Posterior cingulate gyrus (tissue), 11 donors: ENCODE measurements at places on chromosomes 6 and 20.
A peak's percentile ranks its signal among the peaks of the same experiment; 100 is the strongest.

DNA sequence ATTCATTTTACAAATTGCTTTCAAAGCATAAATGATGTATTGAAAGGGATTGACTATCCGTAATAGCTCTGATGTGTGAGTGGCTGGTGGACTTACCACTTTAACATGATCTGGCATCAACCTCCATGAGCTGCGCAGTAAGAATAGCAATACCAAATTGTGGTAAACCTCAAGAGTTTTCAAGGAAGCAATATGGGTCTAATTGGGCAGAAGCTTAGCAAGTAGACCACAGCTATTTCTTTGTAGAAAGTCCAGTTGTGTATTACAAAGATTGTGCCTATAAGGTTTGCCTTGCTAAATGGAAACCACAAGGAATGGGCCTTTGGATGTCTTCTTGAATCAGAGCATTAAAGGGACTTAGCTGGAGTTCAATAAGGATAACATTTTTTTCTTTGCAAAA is 736.6 kb downstream of the KIF16B start:
- DNase-seq, result no peak

DNA sequence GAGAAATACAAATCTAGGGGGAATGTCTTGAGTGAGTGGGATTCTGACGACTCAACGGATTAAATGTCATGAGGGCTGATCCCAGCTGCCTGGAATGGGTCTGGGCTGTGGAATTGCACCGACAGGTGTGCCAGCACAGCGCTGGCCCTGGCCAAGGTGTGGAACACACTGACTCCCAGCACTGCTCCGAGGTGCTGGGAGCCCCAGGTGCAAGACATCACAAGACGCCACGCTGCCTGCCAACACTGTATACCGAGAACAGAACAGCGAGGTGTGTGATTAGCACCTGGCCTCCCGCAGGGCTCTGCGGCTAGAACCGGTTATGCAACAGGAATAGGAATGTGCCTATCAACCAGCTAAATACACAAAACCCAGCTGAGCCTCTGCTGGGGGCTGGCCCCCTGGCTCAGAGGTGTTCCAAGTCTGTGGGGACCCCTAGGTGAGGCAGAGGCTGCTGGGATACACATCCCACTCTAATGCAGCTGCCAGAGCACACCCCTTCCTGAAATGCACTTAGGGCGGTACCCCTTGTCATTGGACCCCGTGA is 24.8 kb upstream of the APMAP start:
- DNase-seq, result peak; percentile 2

- no peak for DNase-seq
Observed at GRCh38 chr6:151452750-151453427, 963 bp upstream of the RMND1 start.

DNA sequence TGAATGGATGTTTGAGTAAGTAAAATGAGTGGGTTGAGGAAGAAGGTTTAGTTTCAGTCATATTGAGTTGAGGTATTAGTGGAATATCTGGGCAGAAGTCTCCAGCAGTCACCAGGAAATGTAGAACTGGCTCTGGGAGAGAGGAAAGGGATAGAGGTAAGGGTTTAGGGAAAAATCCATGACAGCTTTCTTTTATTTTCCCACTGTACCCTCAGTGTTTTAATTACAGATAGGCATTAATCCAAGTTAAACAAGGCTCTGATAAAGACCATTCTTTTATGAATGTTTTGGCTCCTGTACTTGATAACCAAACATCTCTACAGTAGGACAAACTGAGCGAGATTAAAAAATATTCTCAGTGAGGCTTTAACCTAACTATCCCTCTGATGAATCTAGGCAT is 318.4 kb upstream of the SYNCRIP start:
- DNase-seq, result no peak

DNA sequence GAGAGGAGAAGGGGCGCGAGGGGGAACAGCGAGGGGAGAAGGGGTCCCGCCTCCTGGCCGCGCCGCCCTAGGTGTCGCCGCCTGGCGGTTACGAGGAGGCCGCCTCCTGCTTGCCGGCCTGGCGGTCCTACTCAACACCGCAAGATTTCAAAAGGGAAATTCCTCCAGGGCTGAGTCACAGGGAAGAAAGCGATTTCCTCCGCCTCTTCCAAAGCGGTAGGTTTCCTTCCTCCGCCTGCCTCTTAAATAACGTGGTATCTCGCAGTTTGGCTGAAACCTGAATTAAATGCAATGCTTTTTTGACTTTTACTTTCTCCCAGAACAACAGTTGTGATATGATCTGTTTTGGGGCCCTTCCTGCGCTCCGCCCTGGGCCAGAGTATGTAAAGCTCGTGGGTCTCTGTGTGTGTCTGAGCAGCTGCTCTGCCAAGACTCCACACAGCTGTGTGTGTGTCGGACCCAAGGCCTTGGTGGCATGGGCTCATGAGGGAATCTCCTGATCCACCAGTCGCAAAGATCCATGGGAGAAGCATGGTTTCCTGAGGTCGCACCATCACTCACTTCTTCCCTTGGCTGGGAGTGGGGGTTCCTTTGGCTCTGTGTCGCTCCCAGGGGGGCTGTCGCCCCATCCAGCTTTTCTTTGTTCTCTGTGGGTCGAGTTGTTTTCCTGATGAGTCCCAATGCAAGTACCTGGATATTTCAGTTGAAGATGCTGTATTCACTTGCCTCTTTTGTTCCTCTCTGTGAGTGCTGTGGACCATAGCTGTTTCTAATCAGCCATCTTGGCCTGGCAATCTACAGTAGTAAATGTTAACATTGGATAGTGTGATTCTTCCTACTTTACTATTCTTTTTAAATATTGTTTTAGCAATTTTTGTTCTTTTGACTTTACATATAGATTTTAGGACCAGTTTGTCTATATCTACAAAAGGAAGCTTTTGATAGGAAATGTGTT is 31.6 kb upstream of the NOTCH4 start:
- DNase-seq, result peak; percentile 31

GRCh38 chr6:31771992-31772358 is 5.2 kb downstream of the VWA7 start:
- DNase-seq, result no peak

GRCh38 chr6:34697904-34698559 is 1.5 kb upstream of the ILRUN start:
- no peak for DNase-seq

- no peak for DNase-seq
Observed at GRCh38 chr6:95614094-95614493, 36.8 kb downstream of the MANEA start.

GRCh38 chr6:25953733-25954132 is 8.9 kb upstream of the TRIM38 start:
- no peak for DNase-seq

DNA sequence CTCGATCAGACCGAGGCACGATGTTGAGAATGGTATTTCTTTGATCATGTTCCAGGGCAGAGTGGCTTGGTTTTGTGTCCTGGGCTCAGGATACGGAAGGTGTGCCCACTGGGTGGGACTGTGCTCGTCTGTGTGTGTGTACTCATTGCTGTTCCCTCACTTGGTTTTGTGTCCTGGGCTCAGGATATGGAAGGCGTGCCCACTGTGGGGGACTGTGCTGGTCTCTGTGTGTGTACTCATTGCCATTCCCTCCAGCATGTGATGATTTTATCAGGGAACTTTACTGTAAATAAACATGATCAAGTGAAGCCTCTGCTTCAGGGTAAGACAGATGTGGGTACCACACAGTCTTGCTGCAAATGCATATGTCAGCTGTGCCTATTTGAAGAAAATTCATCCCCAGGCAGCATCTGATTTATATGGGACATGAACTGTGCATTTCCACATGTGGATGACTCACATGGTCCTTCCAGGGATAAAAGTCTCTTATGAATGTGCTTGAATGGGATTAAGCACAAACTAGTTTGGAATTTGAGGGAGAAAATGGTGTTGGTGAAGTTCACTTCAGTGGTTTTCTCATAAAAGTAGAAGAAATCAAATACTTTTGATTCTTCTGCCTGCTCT is 274.3 kb downstream of the QKI start:
- DNase-seq, result no peak

DNA sequence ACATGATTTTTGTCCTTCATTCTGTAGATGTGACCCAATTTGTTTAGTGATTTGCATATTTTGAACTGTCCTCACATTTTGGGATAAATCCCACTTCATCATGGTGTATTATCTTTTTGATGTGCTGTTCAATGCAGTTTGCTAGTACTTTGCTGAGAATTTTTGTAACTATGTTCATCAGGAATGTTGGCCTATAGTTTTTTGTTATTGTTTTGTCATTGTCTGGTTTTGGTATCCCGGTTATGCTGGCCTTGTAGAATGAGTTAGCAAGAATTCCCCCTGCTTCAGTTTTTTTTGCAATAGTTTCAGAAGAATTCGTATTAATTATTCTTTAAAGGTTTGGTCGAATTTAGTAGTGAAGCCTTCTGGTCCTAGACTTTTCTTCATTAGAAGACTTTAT is 11.9 kb downstream of the KIF25 start:
- DNase-seq, result no peak

GRCh38 chr6:6008648-6009421 is 2.1 kb upstream of the NRN1 start:
- DNase-seq, result peak; percentile 86

- peak; percentile 41 for DNase-seq
Observed at GRCh38 chr6:26401987-26402658, at the start of gene BTN3A1. BTN3A1 (plus strand) TSS chr6:26402275; CDS start chr6:26405564, 3,289 bp downstream.

DNA sequence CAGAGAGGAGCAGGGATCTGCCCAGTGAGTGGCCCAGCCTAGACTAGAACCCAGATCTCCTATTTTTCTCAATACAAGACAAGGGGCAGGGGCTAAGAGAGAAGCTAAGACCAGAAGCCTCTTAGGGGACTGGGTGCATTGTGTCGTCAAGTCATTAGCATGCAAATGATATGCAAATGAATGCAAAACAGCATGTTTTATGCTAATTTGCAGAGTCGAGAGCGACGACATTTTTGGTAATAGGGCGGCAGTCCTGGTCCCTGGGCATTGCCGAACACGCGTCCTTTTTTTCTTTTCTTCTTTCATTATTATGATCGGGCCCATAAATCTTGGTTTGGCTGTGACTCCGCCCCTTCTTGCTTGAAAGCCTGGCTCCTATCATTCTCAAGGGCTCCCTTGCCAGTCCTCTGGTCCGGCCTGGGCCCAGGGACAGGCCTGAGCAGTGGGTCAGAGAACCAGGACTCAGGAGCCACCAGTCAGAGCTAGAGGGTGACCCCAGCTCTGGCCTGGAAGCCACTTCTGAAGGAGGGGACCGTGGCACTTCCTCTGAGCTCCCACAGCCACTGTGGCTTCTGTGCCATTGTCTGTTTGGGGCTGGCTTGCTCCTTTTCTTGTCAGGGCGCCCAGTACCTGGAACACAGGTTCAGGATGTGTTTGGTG is 32.0 kb upstream of the SCRT2 start:
- DNase-seq, result no peak

GRCh38 chr6:31473780-31474761 is 23.9 kb upstream of the MICB start:
- DNase-seq, result no peak

- DNase-seq, result no peak
Observed at GRCh38 chr6:41676431-41676830, 38.2 kb downstream of the MDFI start.
